ENCODE measurements at places on chromosomes 3 and 15. TPM values are rescaled to one million over a fixed set of nuclear protein-coding genes. Genes with fewer than 3 reads are reported as not detected.

DNA sequence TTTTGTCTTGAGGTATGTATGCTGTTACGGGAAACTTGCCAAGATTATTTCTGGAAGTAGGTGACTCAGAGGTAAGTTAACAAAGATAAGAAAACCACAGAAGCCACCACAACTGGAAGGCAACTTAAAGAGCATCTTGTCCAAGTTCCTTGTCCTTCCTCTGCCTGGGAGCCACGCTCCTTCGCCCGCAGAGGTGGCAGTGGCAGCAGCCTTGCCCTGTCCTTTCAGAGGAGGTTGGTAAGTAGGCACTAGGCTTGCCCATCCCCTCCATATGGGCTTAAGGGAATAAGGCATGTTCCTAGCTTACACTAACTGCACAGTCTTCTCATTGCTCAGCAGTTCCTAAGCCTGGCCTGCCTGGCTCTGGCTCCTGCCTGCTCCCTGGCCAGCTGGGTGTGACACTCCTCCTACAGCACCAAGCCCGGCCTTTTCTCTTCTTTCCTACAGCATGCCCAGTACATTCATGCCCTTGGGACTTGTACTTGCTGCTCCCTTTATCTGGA is 48.0 kb upstream of the RAB6B start:
- no peak for DNase-seq

DNA sequence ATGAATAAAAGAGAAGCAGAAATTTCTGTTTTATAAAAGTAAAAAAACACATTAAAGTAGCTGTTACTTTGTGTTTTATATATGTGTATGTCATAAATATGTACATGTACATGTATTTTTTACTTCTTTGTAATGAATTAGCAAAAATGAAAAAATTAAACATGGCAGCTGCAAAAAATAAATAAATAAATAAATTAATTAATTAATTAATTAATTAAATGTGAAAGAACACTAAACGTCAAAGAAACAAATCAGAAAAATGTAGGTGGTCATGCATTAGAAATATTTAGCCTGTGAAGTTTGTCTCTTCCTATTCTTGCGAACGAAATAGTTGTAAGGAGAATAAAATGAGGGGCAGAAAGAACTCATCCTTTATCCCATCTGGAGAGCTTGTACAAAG is 357.0 kb downstream of the ZIC4 start:
- DNase-seq, result no peak

DNA sequence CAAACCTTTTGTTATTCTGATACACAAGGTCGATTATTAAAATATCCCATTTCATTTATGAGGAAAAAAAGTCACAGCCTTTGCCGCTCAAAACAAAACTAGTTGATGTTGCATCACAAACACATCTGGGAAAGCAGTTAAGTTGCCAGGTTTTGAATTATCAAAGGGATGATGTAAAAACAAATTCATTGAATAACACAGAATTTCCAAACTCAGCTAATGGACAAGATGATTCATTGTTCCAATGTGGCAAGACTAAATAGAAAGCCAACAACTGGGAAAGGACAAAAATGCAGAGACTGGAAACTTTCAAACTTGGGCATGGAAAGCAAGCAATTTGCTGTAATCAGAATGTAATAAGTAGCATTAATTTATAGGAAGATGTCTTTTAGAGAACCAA is 610.0 kb upstream of the ZNF385D start:
- no peak for DNase-seq

- no peak for DNase-seq
Observed at GRCh38 chr15:84781495-84781894, 33.1 kb downstream of the ZNF592 start.

Gene SPATA12
- total RNA-seq, result not detected

Gene CHST13
- total RNA-seq, result 0.45 TPM

Gene SI
- total RNA-seq, result not detected
